ENCODE measurements at places on chromosomes 16 and 17.

- no peak for DNase-seq
Observed at GRCh38 chr17:42019509-42020404, at the start of gene NKIRAS2. Gene NKIRAS2, plus strand, starts transcription at chr17:42020090. Its CDS starts 1,488 bp downstream, at chr17:42021578.

GRCh38 chr16:84833144-84833500, 13.3 kb downstream of the CRISPLD2 start:
- no peak for DNase-seq

DNA sequence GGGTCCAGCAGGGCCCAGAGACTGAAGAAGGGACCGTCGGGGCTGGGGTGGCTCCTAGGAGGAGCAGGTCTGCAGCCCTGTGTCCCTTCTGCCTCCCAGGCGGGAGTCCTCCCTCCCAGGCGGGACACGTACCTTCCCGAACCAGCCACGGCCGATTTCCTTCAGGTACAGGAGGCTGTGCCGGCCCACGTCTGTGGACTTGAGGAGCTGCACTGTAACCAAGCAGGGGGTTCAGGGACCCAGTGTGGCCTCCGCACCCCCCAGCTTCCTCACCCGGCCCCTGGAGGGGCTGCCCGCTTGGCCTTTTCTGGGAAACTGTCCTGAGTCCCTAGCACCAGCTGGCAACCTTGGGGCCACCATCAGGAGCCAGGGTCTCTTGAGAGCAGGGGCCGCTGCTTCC, 37.0 kb upstream of the PVALEF start:
- DNase-seq, result no peak

GRCh38 chr16:85511938-85512807, 100.9 kb upstream of the GSE1 start:
- DNase-seq, result no peak

DNA sequence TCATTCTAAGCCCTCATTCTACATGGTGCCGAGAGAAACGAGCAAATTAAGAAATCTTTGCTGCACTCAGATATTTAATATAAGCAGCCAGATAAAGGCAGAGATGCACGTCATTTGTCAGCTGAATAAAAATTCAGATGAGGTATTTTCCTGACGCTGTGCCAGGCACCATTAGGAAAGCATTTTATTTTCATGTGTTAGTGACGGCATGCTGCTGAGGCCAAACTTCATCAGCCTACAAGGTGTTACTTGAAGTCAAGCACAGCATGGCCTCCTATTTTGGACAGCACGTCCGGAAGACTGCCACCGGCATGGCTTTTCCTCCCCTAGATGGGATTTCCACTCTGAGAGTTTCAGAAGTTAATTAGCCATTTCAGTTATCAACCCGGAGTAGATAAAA, 70.3 kb downstream of the IRX3 start:
- DNase-seq, result no peak

GRCh38 chr17:80415626-80416137, 715 bp downstream of the ENDOV start:
- DNase-seq, result no peak

- no peak for DNase-seq
Observed at GRCh38 chr16:10935226-10935915, 6.9 kb downstream of the DEXI start.
